Effector CD8-positive, alpha-beta T cell (primary cell): ENCODE measurements at places on chromosomes 4 and X.

- DNase-seq: no peak
Measured at GRCh38 chr4:63777601-63778000, 631.6 kb downstream of the TECRL start.

DNA sequence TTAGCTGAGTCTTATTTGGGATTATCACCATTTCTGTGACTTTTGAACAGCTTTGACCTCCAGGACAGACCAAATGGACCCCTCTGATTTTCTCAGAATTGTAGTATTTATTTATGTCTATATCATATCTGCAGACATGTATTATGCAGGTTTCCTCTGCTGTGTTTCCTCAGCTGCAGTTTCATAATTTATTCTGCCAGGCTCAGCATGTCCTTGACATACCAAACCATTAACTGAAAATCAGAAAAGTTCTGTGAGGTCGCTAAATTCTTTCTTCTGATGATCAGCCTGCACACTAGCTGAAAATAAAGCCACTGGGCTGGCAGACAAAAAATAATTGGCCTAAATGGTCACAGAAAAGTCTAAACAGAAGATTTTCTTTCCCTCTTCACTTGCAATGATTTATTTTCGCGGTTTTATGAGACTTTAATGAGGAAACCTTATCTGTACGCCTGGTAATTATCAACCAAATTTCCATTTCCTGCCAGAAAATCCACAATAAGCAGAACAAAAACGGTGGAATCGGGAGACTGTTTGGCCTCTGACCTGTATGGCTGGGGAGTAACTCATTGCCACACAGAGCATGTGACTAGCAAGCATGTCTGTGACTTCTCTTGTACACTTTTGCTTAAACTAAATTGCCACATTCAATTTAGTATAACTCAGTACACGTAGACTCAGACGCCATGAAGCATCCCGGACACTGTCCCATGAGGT lies 150.9 kb downstream of the ENPP6 start:
- DNase-seq: no peak

DNA sequence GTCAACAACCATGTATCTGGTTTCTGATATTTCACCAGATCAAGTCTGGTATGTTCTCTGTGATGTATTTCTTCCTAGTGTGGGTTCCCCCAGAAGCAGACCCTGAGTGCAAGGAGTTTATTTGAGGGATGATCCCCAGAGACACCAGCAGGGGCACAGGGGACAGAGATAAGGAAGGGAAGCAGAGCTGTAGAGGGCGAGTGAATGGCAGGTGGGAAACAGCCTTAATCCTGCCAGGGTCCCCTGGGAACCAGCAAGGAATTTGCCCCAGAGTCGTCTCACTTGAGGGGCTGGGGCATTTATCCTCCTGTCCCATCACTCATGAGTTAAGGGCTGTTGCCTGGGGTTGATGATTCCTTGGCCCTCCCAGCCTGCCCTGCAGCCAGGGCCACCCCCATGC lies 206.4 kb upstream of the BCOR start:
- DNase-seq: no peak

DNA sequence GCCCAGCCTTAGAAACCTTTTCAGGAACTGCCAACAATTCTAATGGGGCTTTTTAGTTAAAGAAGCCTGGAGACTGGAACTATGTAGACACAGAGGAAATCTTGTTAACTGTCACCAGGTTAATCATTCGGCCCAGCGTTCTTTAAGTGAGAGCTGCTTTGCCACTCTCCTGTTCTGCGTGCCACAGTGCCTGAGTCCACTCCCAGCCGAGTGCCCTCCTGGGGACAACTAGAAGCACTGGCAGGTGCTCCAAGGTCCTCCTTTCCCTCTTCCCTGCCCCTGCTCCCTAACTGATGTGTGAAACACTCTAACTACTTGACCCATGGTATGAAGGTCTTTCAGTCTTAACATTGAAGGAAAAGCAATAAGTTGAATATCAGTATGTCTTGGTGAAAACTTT lies 151.2 kb upstream of the TLL1 start:
- no peak for DNase-seq

- no peak for DNase-seq
Measured at GRCh38 chr4:138428611-138429010, 186.5 kb upstream of the SLC7A11 start.
